ENCODE measurements at places on chromosomes 6 and 20. TPM values are rescaled to one million over a fixed set of nuclear protein-coding genes. Genes with fewer than 3 reads are reported as not detected.

RIN2 gene
- 5.5 TPM for total RNA-seq

VAPB gene
- 26.0 TPM for total RNA-seq

DNA sequence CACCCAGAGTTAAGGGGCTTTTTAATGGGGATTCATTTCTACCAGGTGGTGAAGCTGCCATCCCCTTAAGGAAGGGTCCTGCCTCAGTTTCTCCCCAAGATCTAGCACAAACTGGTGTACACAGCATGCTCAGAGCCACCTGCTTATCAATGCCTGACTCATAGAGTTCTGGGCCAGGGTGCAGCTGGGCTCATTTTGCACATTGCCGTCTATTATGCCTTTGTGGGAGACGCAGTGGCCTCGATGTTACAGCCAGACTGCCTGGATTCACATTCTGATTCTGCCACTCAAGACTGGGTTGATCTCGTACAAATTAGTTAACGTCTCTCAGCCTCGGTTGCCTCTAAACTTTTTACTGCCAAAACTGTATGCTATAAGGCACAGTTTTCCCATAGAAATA lies 365.7 kb downstream of the ZFAND3 start:
- H3K27ac ChIP-seq = no peak overlapping the region
- H3K27me3 ChIP-seq = no peaks in the 10 kb centered on the region
- no peak overlapping the region for H3K4me3 ChIP-seq

DNA sequence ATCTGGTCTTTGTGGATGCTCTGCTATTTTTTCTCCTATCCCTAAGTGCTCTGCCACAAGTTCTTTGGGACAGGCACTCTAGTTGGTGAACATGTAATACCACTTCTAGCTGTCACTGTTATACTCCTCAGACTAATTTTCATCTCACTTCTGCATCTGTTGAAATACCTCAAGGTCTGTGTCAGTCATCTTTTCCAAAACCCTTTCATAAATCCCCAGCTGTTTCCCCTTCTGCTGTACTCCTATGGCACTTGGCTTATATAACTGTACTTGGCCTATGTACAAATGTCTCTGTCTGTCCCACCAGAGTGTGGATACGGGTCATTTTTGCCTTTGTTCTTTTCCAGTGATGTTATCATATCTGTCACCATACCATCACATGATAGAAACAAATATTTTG lies 124.2 kb downstream of the FHL5 start:
- no peak for DNase-seq
- H3K4me1 ChIP-seq = no peaks in the 10 kb centered on the region
- H3K36me3 ChIP-seq = no peaks in the 10 kb centered on the region
- no peak overlapping the region for H3K4me3 ChIP-seq

CLPSL2 gene
- total RNA-seq = not detected

- no peak overlapping the region for H3K27ac ChIP-seq
- H3K4me1 ChIP-seq = no peaks in the 10 kb centered on the region
- H3K4me3 ChIP-seq = no peak overlapping the region
- no peaks in the 10 kb centered on the region for H3K36me3 ChIP-seq
These were observed 230.1 kb upstream of the PRND start for GRCh38 chr20:4491643-4492042.

DNA sequence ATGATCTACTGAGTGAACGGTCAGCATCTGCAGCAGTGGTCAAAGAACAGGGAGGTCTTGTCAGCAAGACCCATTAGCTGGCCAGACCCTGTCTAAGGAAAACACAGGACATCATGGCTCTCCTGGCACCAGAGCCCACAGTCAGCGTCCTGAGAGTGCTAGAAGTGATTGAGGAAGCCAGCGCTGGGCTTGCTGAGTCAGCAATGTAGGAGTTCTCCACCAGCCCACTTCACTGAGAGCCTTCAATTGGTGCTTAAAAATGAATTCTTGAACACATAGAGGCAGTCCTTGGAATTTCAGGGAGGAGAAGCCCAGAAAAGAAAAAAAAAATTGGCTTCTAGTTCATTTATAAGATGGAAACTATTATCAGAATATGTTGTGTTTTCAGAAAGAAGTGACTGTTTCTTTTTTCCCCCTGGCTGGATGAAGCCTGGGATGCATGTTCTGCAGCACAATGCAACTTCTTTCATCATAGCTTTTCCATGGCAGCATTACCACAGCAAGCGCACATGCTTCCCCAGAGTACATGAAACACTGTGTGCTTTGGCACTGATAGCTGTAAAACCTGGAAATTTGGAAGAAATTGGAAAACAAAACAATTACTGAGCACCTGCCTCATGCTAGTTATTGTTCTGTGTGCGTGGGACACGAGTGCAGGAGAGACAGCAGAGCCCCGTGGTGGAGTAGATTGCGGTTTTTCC lies 899.9 kb downstream of the C6orf118 start:
- no peaks in the 10 kb centered on the region for H3K27me3 ChIP-seq
- DNase-seq = no peak
- no peak overlapping the region for H3K4me3 ChIP-seq
- H3K36me3 ChIP-seq = no peaks in the 10 kb centered on the region
